ENCODE measurements at places on chromosomes 6 and 20.

DNA sequence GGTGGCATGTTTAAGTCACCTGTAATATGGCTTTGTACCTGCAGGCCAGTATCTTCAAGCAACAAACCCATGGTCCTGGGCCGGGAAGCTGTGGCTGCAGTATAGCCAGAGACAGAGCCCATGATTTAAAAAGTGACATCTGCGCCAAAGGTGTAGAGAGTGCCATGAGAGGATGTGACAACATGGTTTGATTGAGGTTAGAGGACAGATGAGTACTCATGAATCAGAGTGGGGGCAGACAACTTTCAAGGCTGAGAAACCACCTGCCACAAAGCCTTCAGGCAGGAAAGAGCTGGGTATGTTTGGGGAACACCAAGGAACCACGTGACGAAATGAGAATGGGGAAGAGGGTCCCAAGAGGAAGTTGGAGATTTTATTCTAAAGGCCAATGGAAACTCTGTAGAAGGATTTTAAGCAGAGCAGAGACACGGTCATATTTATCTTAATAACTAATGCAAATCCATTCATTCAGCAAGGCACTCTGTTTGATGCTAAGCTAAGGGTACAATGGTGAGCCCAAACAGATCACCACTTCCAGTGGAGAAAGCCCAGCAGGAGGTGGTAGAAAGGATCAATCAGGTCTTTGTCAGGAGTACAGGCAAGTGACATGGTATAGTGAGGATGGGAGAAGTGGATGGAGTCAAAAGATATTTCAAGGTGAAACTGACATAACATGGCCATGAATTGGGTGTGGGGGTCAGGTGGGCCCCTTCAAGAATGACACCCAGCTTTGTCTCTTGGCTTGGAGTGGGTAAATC lies 3.4 kb upstream of the MICAL1 start:
- DNase-seq: peak; percentile 57

GRCh38 chr6:160110586-160111123 lies 11.0 kb upstream of the SLC22A1 start:
- DNase-seq: no peak

DNA sequence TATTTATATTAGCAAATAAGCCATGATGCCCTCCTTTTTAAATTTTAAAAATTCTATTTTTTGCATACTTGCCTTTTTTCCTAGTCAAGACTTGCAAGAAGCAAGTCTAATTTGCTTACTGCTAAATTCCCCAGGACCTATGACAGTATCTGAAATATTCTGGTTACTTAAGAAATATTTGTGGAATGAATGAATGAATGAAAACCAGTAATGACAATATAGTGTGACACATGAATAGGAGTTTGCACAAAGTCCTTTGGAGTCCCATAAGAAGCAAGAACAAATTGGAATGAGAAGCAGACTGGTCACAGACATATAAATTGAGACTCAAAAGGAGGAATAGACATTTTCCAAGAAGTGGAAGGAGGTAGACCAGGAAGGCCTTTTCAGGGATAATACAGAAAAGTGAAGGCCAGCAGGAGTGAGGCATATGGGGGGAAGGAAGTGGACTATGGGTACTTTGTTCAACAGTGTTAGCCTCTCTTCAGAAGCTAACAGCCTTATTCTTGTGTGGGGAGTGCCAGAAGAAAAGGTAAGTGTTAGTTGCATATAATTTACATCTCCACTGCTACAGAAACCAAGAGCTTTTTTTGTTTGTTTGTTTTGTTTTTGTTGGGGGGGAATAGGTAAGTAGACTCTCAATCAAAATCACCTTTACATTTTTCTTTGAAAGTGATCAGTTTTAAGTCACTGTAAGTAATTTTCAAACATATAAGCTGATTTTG lies 93.6 kb upstream of the FAM184A start:
- DNase-seq: no peak

DNA sequence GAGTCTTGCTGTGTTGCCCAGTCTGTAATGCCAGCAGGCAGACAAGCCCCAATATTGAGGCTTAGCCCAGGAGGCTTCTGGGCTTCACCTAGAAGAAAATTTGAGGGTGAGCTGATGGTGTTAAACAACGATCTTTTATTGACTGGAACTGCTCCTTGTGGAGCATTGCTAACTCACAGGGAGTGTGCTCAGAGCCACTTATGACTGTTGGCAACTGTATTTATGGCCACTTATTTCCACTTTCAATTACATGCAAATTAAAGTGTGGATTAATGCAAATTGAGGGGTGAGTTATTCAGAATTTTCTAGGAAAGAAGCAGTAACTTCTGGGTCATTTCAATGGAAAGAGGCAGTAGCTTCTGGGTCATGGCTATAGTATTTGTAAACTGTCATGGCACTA lies 317.2 kb upstream of the FKBP1C start:
- DNase-seq: no peak

DNA sequence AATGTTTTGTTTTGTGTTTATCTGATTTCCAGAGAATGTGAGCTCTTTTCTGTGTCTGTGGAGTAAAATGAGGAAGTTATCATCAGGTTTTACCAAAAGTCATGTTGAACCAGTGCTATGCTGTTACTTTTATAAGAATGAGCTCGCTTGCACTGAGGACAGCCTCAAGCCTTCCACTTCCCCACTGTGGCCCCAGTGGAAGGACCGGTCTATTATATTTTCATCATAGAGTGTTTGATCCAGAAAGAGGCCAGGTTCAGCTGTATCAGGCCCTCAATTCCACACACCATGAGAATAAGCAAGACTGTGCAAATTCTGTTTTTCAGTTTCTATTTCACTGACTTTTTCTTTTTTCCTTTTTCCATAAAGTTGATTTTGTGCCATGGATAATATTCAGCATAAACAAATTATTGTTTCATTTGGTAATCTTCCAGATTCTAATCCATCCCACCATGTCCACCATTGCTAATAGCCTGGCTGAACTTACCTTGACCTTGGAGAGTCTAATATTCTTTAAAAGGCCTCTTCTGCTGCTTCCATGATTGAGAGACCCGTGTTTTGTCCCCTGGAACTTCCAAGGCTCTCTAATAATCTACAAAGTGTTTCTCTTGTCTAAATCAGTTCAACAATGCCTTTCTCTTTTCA lies 286.2 kb downstream of the THBS2 start:
- DNase-seq: no peak

GRCh38 chr6:121055572-121056163 lies 278.6 kb downstream of the TBC1D32 start:
- DNase-seq: no peak

DNA sequence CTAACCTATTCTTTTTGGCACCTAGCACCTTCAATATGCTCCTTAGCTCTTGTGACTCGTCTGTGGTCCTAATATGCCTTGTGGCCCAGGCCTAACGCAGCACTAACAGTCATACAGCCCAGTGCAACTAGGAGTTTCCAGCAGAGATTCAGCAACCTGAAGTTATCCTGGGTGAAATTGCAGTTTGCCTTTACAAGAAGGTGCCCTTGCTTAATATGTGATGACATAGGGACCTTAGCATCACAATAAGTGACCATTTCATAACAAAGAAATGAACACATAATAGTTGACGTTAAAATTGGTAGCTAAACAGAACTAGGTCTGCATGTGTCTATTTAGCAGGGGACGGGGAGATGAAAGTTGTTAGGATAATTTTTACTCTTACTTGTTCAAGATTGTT lies 10.1 kb downstream of the FIG4 start:
- DNase-seq: no peak

- DNase-seq: no peak
These were observed 91.2 kb upstream of the SULF2 start for GRCh38 chr20:47876311-47877088.

DNA sequence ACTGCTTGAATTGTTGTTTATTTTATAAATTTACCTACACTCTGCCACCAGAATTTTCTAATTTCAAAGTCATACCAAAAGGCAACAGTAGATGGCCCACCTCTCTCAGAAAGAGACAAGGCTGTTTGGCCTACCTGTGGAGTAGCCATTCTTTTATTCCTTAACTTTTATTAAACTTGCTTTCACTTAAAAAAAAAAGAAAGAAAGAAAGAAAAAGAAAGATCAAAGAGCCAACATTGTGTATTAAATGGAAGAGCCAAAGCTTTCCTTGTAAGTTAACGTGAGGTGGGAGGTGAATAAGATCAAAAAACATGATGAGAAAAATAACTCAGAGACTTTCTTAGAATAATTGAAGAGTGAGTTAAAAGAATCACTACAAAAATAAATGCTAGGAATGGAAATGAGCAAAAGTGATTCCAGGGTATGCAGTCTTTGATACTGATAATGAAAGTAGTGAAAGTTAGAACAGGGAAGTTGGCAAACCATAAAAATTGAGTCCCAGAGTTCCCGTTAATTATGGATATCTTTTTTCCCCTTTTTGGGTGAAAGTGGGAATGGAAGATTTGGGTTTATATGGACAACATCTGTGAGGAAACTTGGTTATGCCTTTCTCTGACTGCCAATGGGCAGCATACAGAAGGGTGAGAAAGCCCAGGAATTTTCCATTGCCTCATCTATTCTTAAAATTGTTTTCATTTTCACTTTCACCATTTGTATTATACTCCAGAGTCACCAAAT lies 35.9 kb upstream of the MYB start:
- DNase-seq: no peak

GRCh38 chr20:2385026-2385425 lies 4.3 kb downstream of the TGM6 start:
- no peak for DNase-seq

GRCh38 chr20:3010985-3011723 lies 32.3 kb upstream of the GNRH2 start:
- no peak for DNase-seq

DNA sequence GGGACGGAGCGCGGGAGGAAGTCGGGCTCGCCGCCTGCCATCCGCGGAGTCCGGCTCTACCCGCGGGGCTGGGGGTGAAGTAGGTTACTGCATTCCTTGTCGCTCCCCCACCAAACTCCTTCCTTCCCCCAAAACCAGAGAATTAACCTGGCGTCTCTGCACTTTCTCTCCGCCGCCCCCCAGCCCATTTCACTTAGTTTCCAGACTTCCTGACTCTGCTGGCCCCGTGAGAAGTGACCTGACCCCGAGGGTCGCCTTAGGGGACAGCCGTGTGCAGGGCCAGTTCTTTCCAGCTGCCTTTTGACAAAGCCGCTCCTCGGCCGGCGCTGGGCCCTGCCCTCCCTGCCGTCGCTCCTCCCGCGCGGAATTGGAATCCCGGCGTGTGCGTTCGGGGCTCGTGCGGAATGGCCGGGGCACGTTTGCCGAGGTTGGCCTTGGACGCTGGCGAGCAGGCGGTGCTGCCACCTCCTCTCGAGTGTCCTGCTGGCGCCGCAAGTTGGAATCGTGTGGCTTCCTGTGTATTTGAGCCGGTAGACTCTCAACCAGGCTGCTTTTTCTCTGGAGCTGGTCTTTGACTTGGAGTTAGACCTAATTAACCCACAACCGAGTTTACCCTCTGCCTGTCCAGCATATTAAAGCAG lies 650 bp downstream of the DCBLD1 start:
- no peak for DNase-seq

DNA sequence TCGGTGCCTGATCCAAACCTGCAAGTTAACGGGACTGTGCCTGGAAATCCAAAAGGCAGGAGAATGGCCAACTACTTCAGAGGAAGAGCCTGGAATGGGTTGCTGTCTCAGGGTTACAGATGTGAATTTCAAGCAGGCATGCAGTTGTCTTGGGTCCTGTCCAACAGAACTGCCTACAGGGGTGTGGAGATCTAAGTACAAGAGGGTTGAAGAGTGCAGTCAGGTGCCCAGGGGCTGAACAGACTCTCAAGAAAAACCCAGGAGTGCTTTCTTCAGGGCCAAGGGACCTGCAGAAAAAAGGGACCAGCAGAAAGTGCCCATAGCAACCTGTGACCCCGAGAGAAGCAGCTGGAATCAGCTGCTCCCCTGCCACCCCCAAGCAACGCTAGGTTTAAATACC lies 71.0 kb downstream of the PREP start:
- no peak for DNase-seq

- no peak for DNase-seq
These were observed 245.9 kb upstream of the HSF2 start for GRCh38 chr6:122153557-122153956.

GRCh38 chr20:42204109-42204660 lies 586.0 kb upstream of the CHD6 start:
- DNase-seq: no peak

DNA sequence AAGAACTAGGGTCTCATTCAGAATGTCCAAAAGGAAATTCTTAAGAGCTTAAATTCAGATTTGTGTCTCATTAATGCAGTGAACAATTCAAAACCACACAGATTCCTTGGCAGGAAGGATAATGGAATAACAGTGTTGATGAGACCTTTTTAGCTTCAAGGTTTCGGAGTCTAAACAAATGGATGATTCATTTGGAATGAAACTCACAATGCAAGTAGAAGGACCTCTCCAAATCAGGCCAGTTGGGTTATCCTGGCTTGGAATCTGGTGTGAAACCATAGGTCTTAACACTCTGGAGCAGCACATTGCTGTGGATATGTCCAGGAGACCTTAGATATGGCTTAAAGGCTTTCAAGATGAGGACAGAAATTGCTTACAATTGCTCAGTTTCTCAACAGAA lies 44.9 kb downstream of the KCTD20 start:
- no peak for DNase-seq

- no peak for DNase-seq
These were observed 30.4 kb downstream of the AFDN start for GRCh38 chr6:167856999-167857660.

- DNase-seq: no peak
These were observed 671.3 kb downstream of the MAFB start for GRCh38 chr20:40017765-40018164.

DNA sequence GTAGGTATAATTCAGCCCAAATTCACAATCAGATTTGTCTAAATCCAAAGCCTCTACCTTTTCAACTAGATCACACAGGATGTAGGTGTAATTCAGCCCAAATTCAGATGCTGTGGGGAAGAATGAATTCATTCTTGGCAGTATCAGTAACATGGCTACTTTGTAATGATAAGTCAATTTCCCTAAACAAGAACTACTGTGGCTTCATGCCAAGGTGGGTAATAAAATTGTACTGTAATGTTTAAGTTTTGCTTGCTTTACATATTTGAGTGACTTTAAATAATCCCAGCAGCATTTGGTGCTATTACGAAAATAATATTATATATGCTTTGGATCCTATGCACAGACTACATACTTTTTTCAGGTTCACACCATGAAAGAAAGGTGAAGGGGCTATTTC lies 239.1 kb downstream of the HDGFL1 start:
- DNase-seq: no peak

DNA sequence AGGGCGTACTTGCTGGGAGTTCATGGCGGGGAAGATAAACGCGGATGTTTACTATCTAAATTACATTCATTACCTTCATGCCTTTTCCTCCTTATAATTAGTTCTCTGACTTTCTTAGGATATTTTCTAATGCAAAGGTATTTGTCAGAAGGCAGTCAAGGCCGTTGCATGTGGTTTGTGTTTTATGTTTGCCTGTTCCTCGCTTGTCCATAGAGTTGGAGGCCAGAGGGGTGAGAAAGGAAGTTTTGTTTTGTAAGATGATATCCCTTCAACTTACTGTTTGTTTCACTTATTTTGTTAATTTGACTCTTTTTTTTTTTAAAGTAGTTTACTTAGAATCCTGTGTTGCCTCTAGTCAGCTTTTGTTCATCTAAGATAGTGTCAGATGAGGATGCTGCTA lies 4.0 kb upstream of the CCN2 start:
- no peak for DNase-seq
